ENCODE measurements at places on chromosomes 1 and 21.

DNA sequence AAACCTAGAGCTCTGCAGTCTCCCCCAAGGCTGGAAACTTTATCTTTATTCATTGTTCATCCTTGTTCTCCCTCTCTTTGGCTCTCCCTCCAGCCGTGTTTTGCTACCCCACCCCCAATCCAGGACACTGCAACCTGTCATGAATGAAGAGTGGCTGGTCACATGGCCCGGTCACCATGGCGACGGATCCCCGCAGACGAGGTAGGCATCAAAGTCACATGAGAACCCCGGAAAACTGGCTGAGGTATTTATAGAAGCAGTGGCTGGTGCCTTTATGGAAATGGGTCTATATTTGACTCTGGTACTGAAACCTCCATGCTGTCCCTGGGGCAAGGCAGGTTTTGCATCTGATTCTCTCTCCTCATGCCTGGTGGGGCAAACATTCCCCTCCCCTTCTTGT lies 13.4 kb upstream of the SLC6A17 start:
- DNase-seq, result peak; percentile 83

DNA sequence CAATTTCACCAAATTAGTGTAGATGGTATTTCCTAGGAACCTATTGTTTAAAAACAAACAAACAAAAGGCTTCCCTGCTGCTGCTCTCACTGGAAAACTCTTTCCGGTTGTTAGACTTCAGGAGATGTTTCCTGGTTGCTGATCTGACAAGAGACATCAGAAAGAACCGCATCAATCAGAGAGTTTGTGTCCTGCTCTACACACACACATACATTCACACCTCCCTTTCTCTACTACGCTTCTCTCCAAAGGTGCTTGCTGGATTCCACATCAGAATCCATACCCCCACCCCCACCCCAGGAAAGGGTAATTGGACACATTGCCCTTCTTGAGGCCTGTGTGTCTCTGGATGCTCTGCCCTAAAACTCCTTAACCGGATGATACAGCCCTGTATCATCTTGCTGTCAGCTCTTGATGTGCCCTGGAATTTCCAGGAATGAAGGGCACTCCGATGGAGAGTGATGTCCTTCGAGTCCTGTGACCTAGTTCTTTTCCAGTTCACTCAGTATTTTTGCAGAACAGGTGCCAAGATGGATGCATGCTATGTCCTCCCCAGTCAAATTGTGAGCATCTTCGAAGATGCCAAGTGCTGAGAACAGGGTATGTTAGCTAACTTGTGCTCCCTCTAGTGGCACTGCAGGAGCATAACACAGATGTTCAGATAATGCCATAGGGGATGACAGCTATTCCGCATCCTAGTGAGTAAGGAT lies 113.7 kb upstream of the SLC35F3 start:
- peak; percentile 79 for DNase-seq

GRCh38 chr21:46667741-46668380 lies 32.4 kb downstream of the PRMT2 start:
- peak; percentile 42 for DNase-seq

- DNase-seq, result no peak
Observed at GRCh38 chr1:96538883-96539282, 182.7 kb upstream of the PTBP2 start.

GRCh38 chr1:74467786-74468377 lies 44.5 kb downstream of the LRRC53 start:
- DNase-seq, result peak; percentile 14

GRCh38 chr1:77742011-77742555 lies 17.6 kb downstream of the USP33 start:
- DNase-seq, result no peak

GRCh38 chr1:198056255-198056654 lies 100.5 kb upstream of the NEK7 start:
- DNase-seq, result no peak

- DNase-seq, result peak; percentile 82
Observed at GRCh38 chr1:44835738-44836675, 7.0 kb downstream of the PTCH2 start.

- DNase-seq, result no peak
Observed at GRCh38 chr21:35730325-35730724, 330.0 kb downstream of the SETD4 start.

DNA sequence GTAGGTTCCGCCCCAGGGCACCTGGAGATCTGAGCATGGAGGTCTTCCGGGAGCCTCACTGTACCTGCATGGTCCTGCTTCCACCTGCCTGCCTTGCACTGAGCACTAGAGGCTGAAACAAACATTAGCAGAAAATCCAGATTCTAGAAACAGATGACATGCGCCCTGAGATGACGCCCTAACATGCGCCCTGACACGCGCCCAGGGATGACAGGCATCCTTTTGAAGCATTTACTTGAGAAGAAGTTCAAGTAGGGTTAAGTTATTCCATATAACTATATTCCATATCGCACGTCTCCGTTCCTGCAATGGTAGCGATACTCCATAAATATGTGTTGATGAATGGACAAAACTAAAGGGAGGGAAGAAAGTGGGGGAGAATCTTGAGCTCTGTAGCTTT lies 13.7 kb downstream of the ACTA1 start:
- DNase-seq, result no peak

DNA sequence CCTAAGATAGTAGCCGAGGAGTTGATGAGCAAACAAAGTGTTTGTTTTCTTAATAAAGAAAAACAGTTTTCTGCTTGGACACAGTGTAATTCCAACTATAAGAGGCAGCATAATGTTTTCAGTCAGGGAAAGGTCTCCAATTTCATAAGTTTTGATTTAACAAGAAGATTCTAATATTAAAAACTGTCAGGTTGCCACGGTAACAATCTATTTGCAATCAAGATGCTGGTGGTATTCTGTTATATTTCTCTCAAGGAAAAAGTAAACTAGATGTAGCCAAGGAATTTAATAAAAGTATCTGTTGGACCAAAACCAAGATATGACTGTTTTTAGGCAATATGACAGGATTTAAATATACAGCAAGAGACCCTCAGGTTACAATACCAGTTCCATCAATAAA lies 211.7 kb downstream of the SMYD3 start:
- DNase-seq, result no peak

- no peak for DNase-seq
Observed at GRCh38 chr1:201335174-201335870, 42.2 kb downstream of the TNNT2 start.

DNA sequence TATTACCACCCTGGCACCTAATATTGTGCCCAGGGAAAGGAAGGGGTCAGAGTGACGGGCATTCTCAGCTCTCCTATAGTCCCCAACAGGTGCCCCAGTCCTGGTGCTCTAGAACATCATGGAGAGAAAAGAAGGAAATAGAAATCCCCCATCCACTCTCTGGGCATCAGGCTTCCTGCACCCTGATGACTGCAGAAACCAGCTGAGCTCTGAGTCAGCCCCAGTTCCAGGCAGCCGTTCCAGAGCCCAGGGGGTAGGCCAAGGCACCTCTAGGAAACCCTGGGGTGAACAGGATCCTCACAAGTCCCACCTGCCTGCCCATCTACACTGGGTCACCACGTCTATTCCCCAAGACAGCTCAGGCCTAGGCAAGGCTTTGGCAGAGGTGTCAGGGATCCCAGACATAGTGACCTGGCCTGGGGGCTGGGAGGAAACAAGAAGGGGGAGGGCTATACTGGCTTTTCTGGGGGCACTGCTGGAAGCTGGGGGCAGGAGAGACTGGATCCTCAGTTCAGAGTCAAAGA lies 709 bp downstream of the NECTIN4 start:
- DNase-seq, result no peak

GRCh38 chr1:186112280-186112679 lies 262.8 kb downstream of the TPR start:
- DNase-seq, result no peak

DNA sequence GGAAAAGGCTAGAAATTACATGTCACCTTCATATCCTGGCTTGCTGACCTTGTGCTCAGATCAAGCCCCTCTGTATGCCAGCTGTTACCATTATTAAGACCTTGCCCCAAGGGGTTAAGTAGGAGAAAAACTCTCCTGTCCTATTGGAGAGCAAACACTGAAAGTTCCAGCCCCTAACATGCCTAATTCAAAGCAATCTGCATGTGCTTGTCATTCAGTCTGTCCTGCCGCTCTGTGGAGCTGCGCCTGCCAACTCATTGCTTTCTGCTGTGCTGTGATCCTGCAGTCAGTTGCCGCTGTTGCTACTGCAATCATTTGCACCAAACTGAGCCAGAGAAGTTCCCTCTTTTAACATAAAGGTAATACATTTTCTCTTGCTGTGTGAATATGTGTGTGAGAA lies 113.4 kb downstream of the DISP1 start:
- DNase-seq, result peak; percentile 91

GRCh38 chr1:204288021-204288588 lies 71.6 kb downstream of the PLEKHA6 start:
- DNase-seq, result peak; percentile 96

DNA sequence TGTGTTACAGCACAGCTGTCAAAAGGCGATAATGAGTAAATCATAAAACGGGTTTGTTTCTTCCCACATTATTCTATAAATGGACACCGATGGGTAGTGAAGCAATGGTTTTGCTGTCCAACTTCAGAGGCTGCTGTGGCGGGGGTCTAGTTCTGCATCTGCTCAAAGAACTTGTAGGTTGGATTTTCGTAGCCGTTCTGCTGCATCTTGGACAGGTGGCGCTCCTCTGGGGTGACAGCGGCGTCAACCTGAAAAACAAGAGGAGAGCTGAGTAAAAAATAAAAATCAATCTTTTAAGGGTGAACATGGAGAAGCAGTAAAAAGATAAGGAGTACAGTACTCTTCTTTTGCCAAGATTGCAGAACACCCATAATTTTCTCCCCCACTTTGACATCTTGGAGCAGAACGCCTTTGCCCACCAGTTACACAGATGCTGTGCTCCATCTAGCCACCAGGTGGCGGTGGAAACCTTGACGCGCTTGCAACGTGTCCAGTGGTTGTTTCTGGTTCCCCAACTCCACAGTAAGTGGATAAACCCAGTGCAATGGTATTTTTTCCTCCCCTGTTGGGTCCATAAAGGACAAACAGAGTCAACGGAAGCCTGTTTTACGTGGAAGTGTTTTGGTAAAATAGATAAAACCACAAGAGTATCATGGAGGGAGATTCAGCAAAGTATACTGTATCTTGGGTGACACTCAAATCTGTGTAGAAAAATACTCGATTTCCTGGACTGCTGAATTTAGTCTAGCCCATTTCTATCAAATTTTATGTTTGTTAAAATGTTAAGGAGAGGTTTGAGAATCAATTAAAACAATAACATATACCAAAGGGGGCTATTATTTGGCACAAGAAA lies 147.0 kb downstream of the GABPA start:
- peak; percentile 60 for DNase-seq

- DNase-seq, result no peak
Observed at GRCh38 chr1:209893751-209894150, 44.3 kb upstream of the SYT14 start.

DNA sequence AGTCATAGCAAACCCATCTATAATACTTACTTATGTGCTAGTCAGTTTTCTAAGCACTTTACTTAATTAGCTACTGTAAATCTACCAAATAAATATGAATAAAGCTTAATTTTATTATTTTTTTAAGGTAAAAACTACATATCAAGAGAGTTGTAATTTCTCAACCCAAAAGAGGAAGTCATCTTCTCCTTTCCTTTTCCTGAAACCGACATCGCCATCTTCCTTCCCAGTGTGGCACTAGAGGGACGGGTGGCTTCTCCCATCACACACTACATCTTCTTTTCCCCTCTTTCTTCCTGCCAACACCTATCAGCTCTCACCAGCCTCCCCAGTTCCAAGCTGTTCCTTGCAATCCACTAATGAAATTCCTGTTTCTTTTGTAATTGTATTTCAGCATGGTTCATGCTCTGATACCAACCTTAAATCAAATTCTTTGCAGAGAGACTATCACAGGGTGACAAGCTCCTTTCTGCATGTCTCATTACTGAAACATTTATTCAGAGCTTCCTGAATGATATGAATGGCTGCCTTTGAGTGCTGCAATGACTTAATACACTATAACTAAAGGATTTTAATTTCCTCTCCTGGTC lies 251.6 kb upstream of the FAM78B start:
- DNase-seq, result no peak

DNA sequence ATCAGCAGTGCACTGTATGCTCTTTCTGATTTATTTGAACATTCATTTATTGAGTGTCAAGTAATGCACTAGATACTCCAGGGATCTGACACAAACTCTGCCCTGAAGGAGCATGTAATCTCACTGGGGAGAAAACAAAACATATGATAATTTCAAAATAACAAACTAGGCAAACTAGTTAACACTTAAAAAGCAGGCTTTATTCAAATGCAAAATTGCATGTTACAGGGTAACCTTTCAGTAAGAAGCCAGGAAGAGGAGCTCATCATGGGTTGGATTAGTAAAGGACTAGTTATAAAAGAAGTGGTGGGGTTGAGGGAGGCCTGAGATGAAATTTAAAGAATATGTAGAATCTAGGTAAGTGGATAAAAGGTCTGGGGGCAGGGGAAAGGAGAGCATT lies 20.9 kb downstream of the SELL start:
- DNase-seq, result no peak

GRCh38 chr1:228794173-228794572 lies 58.9 kb downstream of the RHOU start:
- DNase-seq, result no peak

DNA sequence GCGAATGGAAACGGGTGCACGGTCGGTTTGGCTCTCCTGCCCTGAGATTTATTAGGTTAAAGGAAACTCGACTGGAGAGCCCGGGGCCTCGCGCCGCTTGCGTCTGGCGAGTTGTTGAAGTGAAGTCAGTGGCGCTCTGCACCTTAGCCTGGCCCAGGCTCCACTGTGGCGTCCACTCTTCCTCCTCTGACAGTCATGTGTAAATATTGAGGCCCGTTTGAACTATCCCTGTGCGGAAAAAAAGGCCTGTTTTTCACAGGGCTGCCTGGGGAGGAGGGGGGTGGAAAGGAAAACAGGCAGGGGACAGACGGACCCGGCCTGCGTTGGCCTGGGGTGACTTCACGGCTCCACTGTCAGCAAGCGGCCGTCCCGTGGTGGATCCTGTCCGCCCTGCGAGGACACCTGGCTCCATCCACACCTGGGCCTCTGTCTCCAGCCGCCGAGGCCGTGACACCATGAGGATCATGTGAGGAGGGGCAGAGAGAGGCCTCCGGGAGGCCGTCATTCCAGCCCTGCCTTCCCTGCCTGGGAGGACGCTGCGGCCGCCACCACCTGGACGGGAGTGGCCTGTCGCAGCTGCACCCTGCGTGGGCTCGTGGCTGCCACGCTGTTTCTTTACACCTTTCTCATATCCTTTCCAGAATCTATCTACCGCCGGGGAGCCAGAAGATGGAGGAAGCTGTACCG lies 59.8 kb downstream of the FAAP20 start:
- no peak for DNase-seq

GRCh38 chr1:205360891-205361290 lies 4.2 kb upstream of the KLHDC8A start:
- no peak for DNase-seq

GRCh38 chr1:167722870-167723251 lies 1.1 kb downstream of the MPZL1 start:
- no peak for DNase-seq

- no peak for DNase-seq
Observed at GRCh38 chr1:7460807-7461206, 310.3 kb upstream of the VAMP3 start.

GRCh38 chr1:209800984-209801834 lies 4.7 kb downstream of the IRF6 start:
- no peak for DNase-seq

- DNase-seq, result peak; percentile 34
Observed at GRCh38 chr21:39715804-39716397, 29.1 kb upstream of the IGSF5 start.
